MM.1S (cell line): ENCODE measurements at places on chromosomes 4 and X.

DNA sequence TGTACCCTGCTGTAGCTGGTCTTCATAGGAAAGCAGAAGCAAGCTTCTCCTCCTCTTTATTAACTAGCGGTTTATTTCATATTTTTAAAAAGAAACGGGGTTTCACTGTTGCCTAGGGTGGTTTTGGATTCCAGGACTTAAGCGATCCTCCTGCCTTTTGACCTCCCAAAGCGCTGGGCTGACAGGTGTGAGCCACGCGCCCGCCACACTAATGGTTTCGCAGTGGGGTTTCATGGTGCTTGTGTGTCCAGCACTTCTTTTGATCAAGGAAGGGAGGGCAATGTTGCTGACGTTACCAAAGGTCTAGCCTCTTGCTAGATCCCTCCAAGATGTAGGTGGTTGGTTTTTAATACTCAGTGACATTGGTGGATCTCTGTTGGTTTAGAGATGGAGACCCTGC is 1.4 kb downstream of the MAEA start:
- H3K27me3 ChIP-seq, result peaks cover 4% of the 10 kb centered on the region; the same call in 1 of the 2 replicates
- no peak overlapping the region for H3K27ac ChIP-seq
- H3K36me3 ChIP-seq, result no peaks in the 10 kb centered on the region; the same call in 1 of the 2 replicates
- DNase-seq, result no peak

GRCh38 chr4:174324725-174325124 is 41.0 kb downstream of the CEP44 start:
- no peak for DNase-seq
- no peaks in the 10 kb centered on the region for H3K36me3 ChIP-seq
- no peaks in the 10 kb centered on the region for H3K27me3 ChIP-seq
- no peak overlapping the region for H3K27ac ChIP-seq
- no peaks in the 10 kb centered on the region for H3K4me1 ChIP-seq

DNA sequence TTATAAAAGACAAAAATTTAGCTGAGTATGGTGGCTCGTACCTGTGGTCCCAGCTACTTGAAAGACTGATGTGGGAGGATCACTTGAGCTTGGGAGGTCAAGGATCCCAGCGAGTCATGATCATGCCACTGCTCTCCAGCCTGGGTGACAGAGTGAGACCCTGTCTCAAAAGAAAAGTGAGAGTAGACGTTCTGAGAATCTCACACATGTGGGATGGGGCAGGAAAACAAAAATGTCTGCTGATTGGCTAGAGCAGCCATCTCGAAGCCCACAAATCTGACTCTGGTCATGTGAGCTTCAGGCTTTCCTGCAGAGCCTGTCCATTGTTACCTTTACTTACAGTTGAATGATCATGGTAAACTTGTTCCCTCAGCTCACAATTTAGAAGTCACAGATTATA is 23.1 kb upstream of the SLC9A7 start:
- H3K27me3 ChIP-seq, result no peaks in the 10 kb centered on the region
- H3K4me3 ChIP-seq, result no peak overlapping the region
- no peak for DNase-seq
- H3K27ac ChIP-seq, result no peak overlapping the region

DNA sequence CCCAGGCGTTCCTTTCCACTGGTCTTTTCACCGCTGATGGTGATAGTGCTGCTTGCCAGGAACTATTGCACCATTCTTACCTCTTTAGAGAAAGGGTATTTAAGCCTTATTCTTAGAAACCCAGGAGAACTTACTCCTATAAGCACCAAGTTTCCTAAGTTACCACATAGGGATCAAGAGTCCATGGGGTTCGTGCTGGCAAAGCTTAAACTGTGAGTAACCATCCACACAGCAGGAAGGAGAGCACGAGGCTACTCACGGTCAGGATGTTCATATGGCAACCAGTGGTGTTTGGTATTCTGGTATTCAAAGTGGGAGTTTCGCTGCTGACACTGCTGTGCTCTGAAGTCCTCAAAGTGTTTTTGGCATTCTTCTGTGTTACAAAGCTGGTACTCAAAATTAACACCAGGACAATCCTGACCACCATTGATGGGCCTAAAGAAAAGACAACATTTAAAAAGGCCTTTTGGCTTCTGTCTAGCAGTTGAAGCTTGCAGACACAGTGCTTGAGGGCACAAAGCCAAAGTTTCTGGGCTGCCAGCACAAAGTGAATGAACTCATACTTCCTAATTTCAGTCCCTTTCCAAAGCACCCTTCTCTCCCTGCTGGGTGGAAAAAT is 256.9 kb downstream of the ADAMTS3 start:
- no peaks in the 10 kb centered on the region for H3K4me1 ChIP-seq
- no peak overlapping the region for H3K27ac ChIP-seq
- no peaks in the 10 kb centered on the region for H3K27me3 ChIP-seq
- no peak for DNase-seq

DNA sequence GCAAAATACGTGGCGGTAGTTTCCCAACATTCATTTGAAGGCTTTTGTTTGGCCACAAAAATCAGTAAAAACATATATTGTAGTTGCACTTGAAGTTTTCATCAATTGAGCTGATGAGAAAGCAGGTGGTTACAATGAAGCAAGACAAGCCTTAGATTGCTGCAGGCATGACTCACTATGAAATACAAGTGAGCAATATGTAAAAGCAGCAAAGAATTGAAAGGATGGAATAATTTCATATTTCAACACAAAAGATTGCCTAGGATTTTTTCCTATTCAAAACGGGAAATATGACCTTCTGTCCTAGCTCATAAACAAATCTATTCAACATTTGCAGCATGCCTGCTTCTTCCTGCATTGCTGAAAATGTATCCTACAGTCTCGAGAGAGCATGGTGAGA is 190.9 kb upstream of the BANK1 start:
- no peak overlapping the region for H3K4me3 ChIP-seq
- peaks cover 11% of the 10 kb centered on the region for H3K4me1 ChIP-seq
- DNase-seq, result no peak
- H3K27me3 ChIP-seq, result no peaks in the 10 kb centered on the region
- no peaks in the 10 kb centered on the region for H3K36me3 ChIP-seq
- no peak overlapping the region for H3K27ac ChIP-seq

DNA sequence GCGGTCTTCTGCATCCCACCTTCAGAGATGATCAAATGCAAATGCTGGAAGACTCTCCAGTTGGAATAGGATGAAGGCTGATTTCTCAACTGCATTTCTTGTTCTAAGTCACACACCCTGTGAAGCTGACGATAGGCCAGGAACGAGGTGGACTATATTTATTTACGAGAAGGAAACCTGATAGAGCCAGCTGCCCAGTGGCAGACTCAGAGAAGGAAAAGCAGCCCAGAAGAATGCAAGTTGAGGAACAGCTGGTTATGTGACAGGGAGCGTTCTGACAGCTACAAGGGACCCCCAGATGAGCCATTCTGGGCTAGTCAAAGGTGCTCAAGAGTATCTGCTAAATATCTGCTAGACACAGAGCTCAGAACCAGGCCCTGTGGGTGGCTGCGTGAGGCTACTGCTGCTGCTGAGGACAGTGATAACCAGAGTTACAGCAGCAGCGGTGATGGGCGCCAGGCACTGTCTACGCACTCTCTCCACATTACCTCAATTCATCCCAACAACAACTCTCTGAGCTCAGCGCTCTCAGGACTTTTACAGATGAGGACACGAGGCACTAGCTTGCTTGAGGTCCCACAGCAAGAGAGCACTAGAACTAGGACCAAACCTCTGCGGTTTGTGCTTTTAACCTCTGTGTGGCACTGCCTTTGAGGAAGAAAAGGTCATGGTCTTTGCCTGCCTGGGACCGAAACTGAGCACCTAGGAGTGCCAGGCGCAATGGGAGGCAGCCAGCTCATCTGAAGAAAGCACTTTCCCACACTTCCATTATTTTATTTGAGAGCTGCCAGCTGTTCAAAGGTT is 69.0 kb downstream of the GATB start:
- no peak overlapping the region for H3K4me3 ChIP-seq
- H3K27ac ChIP-seq, result no peak overlapping the region
- H3K27me3 ChIP-seq, result no peaks in the 10 kb centered on the region
- DNase-seq, result no peak
- H3K4me1 ChIP-seq, result peaks cover 16% of the 10 kb centered on the region

DNA sequence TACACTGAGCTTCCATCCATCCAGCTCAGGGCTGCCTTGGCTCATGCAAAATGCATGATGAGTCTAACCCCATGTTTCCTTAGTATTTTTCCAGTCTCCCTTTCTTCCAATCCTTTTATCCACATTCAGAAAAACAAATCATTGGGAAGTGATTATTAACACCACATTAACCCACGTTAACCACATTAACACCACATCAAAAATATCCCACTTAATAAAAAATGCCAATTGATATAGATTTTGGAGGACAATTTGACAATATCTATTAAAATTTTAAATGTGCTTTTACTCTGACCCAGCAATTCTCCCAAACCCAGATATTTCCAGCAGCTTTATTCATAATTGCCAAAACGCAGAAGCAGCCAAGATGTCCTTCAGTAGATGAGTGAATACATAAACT is 75.6 kb upstream of the SRD5A3 start:
- no peak overlapping the region for H3K4me3 ChIP-seq
- H3K27ac ChIP-seq, result no peak overlapping the region
- no peaks in the 10 kb centered on the region for H3K36me3 ChIP-seq
- H3K4me1 ChIP-seq, result no peaks in the 10 kb centered on the region
- H3K27me3 ChIP-seq, result no peaks in the 10 kb centered on the region

- DNase-seq, result no peak
- H3K4me3 ChIP-seq, result no peak overlapping the region
- H3K4me1 ChIP-seq, result peaks cover 10% of the 10 kb centered on the region; the same call in 1 of the 2 replicates
- no peaks in the 10 kb centered on the region for H3K36me3 ChIP-seq
- no peak overlapping the region for H3K27ac ChIP-seq
Observed at GRCh38 chrX:46712764-46713163, 46.2 kb downstream of the SLC9A7 start.

DNA sequence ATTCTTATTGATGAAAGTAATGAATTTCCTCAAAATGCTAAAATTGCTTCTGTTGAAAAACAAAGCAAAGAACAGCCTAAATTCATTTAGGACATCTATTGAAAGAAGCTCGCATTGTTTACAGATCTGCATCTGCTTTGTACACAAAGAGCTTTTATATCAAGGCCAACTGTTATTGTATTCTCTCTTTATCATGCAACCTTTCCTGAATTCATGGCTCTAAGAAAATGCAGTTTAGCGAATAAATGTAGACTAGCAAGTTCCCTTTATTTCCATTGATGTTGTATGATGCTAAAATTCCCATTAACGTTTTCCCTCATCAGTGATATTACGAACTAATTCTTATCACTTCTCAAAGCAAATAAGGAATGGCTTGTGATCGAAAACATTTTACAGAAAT is 446.3 kb downstream of the MID1IP1 start:
- no peaks in the 10 kb centered on the region for H3K36me3 ChIP-seq
- H3K4me3 ChIP-seq, result no peak overlapping the region
- H3K27me3 ChIP-seq, result no peaks in the 10 kb centered on the region
- H3K4me1 ChIP-seq, result no peaks in the 10 kb centered on the region

GRCh38 chr4:90120037-90120436 is 7.2 kb upstream of the CCSER1 start:
- peaks cover 33% of the 10 kb centered on the region for H3K4me1 ChIP-seq
- no peaks in the 10 kb centered on the region for H3K36me3 ChIP-seq
- H3K27me3 ChIP-seq, result no peaks in the 10 kb centered on the region
- no peak for DNase-seq
- no peak overlapping the region for H3K27ac ChIP-seq
- H3K4me3 ChIP-seq, result no peak overlapping the region

DNA sequence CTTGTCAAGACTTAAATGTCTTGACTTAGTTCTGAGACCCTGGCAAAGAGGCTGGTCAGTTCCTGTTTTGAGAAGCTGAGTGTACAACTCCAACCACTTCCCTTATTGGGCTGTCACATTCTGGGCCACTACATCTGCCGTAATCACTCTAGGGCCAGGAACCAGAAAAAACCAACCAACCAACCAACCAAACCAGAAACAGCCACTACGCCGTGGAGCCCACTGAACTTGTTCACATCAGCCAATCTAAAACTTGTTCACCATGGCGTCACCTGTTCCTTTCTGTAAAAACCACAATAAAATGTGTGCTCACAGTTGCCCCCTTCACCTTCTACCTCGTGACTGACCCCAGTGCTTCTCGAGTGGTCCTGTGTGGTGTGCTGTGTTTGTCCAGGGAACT is 107.3 kb downstream of the JADE1 start:
- no peak overlapping the region for H3K4me3 ChIP-seq
- H3K27ac ChIP-seq, result no peak overlapping the region
- H3K4me1 ChIP-seq, result no peaks in the 10 kb centered on the region
- H3K27me3 ChIP-seq, result no peaks in the 10 kb centered on the region

DNA sequence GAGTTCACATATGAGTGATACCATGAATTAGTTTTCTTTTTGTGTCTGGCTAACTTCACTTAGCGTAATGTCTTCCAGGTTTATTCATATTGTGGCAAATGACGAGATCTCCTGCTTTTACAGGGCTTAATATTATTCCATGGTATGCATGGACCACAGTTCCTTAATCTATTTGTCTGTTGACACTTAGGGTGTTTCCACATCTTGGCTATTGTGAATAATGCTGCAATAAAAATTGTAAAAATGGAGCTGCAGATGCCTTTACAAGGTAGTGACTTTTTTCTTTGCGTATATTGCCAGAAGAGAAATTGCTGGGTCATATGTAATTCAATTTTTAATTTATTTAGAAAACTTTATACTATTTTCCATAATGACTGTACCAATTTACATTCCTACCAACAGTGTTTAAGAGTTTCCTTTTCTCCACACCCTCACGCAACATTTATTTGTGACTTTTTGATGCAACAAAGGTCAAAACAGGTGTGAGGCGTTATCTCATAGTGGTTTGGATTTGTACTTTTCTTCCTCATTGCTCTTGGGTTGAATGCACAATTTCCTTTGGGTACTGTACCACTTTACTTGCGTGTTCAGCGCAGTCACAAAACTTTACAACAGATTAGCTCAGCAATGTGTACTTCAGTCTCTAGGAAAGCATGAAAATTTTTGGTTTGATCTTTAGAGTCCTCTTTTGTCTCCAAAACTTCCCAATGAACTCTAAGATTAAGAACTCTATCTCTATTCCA is 240.8 kb downstream of the PPARGC1A start:
- no peaks in the 10 kb centered on the region for H3K4me1 ChIP-seq
- no peaks in the 10 kb centered on the region for H3K27me3 ChIP-seq
- H3K4me3 ChIP-seq, result no peak overlapping the region
- H3K27ac ChIP-seq, result no peak overlapping the region
- no peak for DNase-seq
